Neural progenitor cell (in vitro differentiated cells): ENCODE measurements at places on chromosomes 16 and 17.

- no peak for DNase-seq
Measured at GRCh38 chr16:89902980-89903379, 15.7 kb upstream of the MC1R start.

GRCh38 chr16:14427371-14427948 is 202.6 kb downstream of the PARN start:
- no peak for DNase-seq

- DNase-seq = no peak
Measured at GRCh38 chr17:31604936-31605335, 213.5 kb downstream of the RAB11FIP4 start.

DNA sequence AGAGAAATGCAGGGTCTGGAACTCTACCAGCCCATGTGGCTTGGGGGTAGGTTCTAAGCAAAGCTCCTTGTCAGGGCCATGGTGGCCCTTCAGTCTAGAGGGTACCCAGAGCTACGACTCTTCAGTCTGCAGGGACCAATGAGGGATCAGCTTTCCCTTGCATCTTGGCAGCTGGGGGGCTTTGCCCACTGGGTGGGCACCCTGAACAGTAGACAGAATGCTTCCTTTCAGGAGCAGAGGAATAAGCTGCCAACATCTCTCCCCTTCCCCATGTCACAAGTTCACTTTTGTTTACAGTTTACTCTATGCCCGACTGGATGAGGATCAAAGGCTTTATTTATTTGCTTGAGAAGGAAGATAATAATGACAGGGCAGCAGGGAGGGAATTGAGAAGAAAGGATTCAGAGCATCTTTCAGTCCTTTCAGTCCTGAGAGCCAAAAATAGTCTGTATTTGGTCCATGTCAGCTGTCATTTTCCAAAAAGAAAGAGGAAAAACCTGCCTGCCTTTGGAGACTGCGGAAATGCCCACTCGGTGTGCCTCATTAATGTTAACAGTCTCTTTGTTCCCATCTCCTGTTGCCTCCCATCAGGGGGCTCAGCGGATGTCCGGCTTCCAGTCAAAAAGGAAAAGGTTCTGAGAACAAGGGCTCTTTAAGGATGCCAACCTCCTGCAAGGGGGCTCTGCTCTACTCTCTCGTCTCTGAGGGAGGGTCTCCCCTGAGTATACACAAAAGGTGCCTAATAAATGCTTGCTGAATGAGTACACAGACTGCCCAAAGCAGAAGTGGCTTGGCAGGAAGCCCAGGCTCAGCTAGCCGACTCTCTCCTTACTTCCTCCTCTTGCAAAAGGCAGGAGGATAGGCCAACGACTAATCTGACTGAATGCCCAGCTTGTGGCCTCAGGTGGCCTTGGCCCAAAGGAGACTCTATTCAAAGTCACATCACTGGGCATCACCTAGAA is 17.1 kb downstream of the TRAF4 start:
- peak; percentile 64 for DNase-seq

- DNase-seq = no peak
Measured at GRCh38 chr17:76379275-76379641, 5.2 kb upstream of the SPHK1 start.

- DNase-seq = peak; percentile 89
Measured at GRCh38 chr16:62035115-62036092, 834 bp downstream of the CDH8 start.

- no peak for DNase-seq
Measured at GRCh38 chr16:66903544-66904427, 14.9 kb downstream of the CDH16 start.

DNA sequence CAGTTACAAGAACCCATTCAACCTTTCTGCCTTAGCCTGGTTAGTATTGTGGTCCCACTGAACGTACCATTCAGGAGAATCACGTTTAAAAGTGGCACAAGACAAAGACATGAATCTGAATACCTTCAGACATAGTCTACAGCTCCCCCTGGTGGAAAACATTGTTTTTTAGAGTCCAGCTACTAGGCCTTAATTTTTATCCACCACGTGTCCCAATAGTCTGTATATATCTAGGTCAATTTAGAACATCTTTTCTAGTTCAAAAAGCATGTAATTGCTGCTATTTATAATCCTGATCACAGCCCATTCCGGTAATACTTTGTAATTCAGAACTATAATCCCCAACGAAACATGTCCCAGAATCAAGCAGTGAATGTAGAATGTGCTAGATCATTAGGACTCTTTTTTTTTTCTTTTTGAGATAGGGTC is 13.7 kb upstream of the GUCY2D start:
- DNase-seq = peak; percentile 87

- DNase-seq = no peak
Measured at GRCh38 chr17:5958850-5959249, 111.3 kb upstream of the WSCD1 start.

DNA sequence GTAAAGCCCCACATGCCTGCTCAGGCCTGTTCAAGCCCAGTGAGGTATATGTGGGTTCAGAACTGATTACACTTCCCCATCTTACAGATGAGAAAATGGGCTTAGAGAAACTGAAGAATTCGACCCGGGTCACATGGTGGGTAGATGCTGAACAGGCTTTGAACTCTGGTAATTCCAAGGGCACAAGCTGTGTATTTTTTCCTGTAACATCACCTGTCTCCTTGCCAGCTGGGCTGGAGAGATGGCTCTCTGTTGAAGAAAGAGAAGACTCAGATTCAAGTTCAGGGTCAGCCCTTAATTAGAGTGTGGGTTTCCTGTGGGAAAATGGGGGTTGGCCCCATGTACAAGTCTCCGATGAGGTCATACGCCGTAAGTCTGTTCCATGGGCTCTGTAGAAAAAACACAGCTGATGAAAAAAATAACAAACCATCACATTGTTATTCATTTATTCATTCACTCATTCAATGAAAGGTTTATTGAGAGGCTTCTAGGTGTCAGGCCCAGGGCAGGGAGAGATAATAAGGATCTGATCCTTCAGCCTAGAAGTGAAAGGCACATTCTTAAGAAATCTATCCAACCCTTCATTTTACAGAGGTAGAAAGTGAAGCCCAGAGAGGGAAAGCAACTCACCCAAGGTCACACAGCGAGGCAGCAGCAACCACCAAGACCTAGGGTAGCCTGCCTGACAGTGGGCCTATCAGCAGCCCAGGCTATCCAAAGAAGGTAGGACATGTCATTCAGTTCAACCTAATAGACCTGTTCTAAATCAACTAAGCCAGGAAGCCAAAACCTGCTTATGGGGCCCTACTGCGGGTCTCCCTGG is 482.8 kb downstream of the SOX9 start:
- no peak for DNase-seq

- no peak for DNase-seq
Measured at GRCh38 chr17:29948448-29949215, 7.2 kb downstream of the EFCAB5 start.

GRCh38 chr17:46822388-46822921 is 4.0 kb upstream of the WNT3 start:
- no peak for DNase-seq

DNA sequence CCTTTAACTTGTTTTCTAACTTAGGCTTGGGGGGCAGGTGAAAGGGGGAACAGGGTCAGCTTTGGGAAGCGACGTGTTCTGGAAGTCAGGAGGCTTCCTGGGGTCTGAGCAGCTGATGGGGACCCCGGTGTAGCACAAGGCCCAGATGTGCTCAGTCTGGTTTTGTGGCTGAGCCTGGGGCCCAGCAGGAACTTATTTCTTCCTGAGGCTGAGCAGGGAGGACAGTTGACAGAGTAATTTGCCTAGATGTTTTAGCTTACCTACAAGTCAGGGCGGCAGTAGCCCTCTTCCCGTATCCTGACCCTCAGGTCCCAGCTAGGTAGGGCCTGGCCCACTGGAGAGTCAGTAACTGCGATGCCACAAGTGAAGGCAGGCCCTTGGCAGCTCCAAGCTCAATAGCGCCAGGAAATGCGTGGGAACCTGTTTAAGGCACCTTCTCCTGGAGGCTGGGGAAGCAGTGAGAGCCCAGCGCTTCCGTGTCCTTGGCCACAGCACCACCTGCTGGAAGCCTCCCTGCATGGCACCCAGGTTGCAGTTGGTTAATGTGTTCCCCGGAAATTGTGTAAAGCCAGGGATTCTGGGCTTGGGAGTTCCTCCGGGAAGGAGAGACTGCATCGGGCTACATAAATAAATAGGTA is 5.2 kb downstream of the CCR7 start:
- DNase-seq = peak; percentile 91

DNA sequence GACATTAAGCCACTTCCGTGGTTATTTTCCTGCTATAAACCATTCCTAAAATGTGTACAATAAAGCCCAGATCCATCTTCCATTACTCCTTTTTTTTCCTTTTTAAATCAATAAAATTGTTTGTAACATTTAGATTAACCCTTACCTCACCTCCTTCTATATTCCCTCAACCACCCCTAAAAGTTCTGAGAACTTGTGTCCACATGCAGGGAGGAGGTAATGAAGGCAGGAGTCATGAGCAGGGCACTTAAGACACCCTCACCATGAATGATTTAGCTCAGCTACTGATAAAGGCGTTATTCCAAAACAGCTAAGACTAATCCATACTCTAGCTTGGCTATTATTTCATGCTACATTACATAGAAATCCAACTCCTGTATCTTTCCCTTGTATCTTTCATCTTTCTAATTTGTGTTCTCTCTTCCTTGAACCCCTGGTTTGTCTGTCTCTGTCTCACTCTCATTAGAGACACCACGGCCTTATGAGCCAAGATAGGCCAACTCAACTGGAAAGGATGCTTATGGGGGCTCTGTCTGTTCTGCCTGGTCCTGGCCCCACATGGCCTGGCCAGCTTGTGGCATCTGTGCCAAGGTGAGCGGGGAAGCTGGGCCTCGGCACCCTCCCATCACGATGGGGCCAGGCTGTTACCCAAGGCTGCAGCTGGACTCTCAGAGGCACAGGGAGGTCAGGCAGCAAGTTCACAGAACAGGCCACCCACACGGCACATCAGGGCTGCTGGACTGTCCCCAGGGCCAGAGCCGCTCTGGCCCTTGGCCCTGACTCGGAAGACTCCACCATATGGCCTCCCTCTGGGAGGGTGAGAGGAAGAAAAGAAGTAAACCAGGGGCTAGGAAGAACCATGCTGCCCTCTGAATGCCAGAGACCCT is 294.4 kb downstream of the SOX9 start:
- no peak for DNase-seq

DNA sequence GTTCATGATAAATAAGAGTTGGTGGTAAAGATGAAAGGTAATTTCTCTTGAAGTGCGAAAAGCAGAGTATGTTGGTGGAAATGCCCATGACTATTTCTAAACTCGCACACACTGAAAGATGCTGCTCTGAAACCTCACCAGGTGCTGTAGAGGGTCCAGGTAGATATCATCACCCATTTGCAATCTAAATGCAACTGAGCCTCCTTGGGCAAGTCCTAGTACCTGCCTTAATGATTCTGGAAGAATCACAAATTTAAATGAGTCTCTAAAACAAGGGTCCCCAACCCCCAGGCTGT is 5.9 kb upstream of the MMD start:
- no peak for DNase-seq

GRCh38 chr17:51951741-51952140 is 206.8 kb downstream of the CA10 start:
- DNase-seq = no peak

- DNase-seq = peak; percentile 73
Measured at GRCh38 chr16:49350265-49351095, 23.1 kb upstream of the C16orf78 start.

DNA sequence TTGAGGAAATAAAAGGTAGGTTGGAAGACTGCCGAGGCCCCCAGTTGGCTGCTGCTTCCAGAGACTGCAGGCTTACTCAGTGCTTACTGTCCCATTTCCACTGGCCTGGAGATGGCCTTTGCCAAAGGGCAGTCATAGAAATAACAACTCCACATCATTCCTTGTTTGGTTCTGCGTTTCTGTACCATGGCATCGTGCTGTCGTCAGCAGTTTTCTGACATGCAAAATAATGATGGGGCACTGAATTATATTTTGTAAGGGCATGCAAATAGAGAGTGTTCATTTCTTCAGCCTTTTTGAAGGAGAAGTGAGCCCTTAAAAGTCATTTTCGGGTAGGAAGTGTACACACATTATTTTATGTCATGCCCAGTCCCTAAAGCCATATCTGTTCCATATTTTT is 88.9 kb downstream of the RBFOX1 start:
- no peak for DNase-seq

DNA sequence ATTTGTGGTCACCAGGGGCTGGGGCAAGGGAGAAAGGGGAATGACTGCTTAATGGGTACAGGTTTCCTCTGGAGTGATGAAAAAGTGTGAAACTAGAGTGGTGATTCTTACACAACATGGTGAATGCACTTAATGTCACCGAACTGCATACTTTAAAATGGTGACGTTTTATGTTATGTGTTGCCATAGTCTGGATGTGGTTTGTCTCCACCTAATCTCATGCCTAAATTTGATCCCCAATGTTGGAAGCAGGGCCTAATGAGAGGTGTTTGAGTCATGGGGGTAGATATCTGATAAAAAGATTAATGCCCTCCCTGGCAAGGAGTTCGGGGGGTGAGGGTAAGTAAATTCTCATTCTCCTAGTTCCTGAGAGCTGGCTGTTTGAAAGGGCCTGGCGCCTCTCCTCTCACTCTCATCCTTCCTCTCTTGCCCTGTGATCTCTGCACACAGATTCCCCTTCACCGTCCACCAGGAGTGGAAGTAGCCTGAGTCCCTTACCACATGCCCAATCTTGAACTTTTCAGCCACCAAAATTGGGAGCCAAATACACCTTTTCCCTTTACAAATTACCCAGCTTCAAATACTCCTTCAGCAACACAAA is 15.3 kb downstream of the XPO6 start:
- no peak for DNase-seq

- DNase-seq = no peak
Measured at GRCh38 chr16:57966204-57966771, 4.6 kb downstream of the CNGB1 start.

DNA sequence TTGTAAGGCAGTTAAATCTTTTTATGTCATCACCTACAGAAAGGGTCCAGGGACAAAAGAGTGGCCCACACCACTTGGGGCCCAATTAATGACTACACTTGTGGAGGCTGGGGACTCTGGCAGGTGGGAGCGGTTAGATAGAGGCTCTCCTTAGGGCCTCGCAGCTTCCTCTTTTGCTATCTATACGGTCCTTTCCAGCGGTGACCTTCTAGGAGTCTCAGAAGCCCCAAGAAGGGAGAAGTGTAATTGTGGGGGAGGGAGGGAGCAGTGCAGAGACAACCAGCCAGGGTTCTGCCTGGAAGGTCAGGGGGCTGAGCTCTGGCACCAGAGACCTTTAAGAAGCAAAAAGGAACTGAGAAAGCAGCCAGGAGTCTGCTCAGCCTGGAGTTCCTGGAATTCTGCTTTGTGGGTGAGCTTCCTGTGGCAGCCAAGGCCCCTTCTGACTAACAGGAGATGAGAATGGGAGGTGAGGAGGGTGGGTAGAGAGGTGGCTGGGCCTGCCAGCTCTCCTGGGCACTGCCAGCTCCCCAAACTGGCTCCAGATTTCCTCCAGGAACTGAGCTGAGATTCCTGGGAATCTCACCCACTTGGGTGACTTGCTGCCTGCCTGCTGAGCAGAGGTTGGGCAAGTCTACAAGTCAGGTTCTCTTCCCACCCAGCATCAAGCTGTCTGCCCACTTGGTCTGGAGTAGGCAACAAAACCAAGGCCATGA is 16.3 kb upstream of the MAP3K14 start:
- no peak for DNase-seq

- DNase-seq = no peak
Measured at GRCh38 chr16:11162586-11163268, 93.3 kb downstream of the SOCS1 start.
